NCI-H146 (cell line): ENCODE measurements at places on chromosomes 11 and 22.

- DNase-seq, result peak; percentile 95
Observed at GRCh38 chr11:125941619-125942611, 3.9 kb upstream of the VSIG10L2 start.

DNA sequence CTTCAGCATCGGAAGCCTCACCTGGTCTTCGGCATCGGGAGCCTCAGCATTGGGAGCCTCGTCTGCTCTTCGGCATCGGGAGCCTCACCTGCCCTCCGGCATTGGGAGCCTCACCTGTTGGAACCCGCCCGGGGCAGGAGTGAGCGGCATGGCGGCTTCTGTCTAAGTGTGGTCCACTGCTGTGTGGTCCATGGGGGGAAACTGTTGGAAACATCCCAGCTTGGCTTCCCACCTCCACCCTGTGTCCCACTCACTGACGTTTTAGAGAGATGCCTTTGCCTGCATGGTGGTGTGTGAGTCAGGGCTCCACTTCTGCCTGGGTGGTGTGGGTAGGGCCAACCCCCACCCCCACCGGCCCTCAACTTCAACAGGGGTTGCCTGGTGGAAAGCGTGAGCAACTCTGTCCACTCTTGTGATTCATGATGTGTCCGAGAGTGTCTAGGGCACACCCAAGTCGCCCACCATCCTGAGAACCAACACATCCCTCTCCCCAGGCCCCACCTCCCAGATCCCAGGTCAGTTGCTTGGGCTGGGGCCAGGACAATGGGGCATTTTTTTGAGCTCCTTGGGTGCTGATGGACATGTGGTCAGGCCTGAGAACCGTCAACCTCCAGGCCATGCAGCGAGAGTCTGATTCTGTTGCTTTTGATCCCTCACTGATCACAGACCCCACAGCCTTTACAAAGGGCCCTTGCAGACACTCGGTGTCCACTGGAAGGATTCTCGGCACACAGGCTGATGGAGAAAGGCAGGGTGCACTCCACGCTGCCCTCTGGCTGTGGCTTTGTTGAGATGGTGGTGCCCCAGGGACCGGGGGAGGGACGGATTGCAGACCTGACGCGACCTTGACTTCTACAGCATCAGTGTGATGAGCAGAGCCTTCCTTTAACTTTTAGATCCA is 406.7 kb downstream of the TBC1D22A start:
- no peak for DNase-seq

DNA sequence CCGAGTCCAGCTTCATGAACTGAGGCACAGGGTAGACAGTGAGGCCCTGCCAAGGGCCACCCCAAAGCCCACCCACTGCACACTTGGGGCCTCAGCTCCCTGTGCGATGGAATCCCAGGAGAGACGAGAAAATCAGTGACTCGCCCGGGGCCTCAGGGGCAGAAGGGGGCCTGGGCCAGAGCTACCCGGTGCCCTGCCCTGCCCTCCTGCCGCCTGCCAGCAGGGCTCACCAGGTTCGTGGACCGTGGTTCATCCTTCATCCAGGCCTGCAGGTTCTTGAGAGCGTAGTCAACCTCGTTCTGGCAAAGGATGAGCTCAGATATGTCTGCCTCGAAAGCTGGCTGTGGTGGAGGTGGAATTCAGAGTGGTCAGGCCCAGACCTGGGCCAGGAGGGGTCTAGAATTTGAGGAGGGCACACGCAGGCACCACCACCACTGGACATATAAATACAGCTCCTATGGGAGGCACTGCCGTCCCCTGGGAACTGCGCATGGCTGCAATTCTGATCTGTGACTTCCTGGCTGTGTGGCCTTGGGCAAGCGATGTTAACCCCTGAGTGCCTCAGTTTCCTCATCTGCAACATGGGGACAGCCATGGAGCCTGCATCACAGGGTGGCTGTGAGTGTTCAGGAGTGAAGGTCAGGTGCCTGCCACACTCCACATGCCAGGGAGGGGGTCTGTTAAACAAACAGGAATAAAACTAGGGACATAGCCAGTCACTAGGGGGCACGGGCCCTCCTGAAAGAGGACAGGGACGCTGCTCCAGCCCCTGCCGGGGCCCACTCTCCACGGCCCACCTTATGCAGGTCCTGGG is 7.5 kb downstream of the ALDH3B2 start:
- DNase-seq, result no peak

GRCh38 chr11:9060700-9061111 is 30.7 kb downstream of the SCUBE2 start:
- peak; percentile 46 for DNase-seq

- DNase-seq, result no peak
Observed at GRCh38 chr22:44184006-44184405, 3.3 kb downstream of the PARVG start.

GRCh38 chr11:104073950-104074705 is 37.7 kb downstream of the DDI1 start:
- DNase-seq, result no peak

GRCh38 chr11:19220903-19221724 is 19.3 kb upstream of the CSRP3 start:
- no peak for DNase-seq

GRCh38 chr11:10693509-10694081 is at the start of gene IRAG1:
TSS of gene IRAG1 (minus strand) at chr11:10693755. CDS start at chr11:10693602, 153 bp downstream.
- DNase-seq, result no peak

DNA sequence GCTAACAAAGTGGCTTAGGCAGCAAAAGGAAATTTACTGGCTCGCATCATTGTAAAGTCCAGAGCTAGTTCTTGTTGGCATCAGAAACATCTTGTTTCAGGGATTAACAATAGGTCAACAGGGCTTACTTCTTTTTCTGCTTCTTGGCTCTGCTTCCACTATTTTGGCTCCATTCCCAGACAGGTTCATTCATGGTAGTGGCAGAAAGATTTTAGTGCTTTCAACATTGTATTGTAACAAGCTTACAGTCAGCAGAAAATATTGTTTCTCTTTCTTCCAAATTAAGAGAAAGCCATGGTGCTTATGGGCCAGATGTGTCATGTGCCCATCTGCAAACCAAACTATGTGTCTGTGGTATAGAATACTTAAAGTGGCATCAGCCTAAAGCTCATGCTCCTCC is 315.6 kb downstream of the RAB38 start:
- DNase-seq, result no peak

DNA sequence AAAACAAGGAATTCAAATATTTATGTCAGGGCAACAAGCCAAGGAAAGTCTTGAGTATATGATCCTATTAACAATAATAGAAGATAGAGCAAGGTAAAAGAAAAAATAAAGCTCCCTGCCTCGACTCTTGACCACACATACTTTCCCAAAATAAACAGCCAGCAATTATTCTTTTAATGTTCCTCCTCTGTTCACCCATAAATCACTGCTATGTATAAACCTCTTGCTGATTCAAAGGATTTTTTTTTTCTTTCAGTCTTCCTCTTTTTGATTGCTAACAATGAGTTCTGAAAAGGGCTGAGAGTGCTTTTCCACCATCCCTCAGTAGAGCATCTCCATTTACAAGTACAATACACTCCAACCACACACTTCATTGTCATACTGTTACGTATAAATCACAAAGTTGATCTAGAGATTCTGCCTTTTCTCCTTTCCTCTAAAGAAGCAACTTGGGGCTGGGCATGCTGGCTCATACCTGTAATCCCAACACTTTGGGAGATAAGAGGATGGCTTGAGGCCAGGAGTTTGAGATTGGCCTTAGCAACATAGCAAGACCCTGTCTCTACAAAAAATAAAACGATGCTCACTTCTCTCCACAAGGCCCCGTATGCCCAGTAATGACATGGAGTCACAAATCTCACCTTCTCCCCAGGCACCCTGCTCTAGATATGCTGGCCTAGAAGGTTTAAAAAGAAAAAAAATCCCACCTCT is 24.0 kb downstream of the RAB30 start:
- DNase-seq, result peak; percentile 49

DNA sequence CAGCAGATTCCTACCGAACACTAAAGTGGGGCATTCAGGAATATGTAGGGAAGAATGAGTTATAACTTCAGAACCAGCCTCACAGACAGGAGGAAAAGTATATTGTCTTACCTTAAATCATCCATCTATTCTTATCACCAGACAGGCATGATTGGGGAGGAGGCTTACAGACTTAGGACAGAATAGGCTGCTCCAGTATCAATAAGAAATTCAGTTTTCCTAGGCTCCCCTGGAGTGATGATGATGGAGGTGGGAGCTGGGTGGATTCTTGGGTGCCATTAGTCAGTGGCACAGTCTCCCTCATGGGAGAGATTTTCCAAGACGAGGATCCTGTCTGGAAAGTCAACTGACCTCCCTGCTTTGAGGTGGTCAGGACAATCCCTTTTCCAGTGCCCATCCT is 225.0 kb downstream of the AASDHPPT start:
- no peak for DNase-seq

GRCh38 chr11:121592708-121593107 is 139.9 kb upstream of the SORL1-AS1 start:
- DNase-seq, result no peak

GRCh38 chr11:109439684-109440083 is 17.7 kb downstream of the C11orf87 start:
- no peak for DNase-seq

DNA sequence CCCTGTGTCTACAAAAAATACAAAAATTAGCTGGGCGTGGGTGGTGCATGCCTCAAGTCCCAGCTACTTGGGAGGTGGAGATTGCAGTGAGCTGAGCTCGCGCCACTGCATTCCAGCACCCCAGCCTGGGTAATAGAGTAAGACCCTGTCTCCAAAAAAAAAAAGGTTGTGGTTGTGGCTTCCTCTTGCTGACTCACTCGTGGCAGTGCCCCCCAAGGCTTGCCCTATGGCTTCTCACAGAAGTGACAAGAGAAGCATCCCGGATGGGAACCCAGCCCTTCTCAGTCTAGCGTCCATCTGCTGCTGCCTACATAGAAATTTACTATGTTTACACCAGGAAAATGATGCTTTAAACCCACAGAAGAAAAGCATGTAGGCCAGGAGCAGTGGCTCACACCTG is 68.5 kb upstream of the PITPNB start:
- DNase-seq, result no peak

- DNase-seq, result no peak
Observed at GRCh38 chr11:130698174-130698573, 218.1 kb downstream of the SNX19 start.

DNA sequence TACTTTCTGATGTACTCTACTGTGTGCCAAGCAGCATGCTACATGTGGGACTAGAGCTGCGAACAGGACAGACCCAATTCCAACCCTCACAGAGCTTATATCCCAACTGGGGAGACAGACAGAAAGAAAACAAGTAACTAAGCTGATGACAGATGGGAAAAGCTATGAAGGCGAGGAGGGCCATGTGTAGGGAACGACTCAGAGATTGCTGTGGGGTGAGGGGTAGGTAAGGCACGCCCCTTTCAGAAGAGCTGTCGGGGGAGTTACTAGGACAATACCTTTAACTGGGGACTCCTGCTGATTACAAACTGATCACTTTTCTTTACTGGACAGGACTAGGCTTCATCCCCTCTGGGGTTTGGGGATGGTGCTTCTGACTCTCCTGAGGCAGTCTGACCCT is 48.9 kb downstream of the ST3GAL4 start:
- no peak for DNase-seq

GRCh38 chr22:43094551-43094950 is 5.4 kb upstream of the TTLL1 start:
- DNase-seq, result peak; percentile 54

DNA sequence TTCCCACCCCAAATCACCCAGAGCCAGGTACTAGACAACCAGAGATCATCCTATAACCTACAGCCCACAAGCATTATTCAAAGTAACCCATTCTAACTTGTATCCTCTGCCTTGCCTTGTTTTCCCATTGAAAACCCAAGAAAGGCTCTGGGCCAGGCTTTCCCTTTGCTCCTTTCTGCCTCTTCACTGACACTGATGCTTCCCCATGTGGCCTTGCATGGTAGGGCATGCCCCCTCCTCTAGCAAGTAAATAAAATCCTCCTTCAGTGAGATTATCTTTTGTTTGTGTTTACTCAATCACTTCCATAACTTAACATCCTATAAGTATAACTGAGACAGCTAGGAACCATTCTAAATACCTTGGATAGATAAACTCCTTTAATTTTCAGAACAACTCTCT is 65.6 kb upstream of the FAR1 start:
- no peak for DNase-seq

DNA sequence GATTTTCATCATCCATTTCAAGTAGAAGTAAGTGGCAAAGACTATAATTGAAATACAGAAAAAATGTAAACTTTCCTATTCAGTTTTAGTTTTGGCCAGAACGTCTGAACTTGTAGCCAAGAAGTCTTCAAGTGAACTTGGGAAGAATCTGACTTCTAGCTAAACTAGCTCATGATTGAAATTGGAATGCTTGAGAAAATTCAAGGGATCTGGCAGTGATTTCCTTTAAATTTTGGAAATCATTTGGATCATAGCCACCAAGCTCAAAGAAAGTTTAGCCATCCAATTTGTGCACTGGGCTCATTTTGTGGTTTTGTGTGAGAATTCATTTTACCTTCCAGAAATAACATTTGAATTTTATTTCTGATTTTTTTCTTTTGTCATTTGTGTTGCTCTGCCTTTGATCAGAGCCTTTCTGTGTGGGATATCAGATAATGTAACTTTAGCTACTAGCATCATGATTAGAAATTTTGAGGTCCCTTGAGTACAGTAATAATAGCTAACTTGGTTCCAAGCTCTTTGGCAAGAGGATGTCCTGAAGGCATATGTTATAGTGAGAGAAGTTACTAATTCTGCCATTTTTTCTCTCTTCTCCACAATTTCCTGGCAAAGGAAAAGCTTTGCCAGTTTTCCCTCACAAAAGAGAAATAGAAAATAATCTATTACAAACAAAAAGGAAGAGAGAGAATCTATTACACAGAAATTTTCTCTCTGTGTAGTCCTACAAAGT is 2123.7 kb upstream of the RAG2 start:
- no peak for DNase-seq

DNA sequence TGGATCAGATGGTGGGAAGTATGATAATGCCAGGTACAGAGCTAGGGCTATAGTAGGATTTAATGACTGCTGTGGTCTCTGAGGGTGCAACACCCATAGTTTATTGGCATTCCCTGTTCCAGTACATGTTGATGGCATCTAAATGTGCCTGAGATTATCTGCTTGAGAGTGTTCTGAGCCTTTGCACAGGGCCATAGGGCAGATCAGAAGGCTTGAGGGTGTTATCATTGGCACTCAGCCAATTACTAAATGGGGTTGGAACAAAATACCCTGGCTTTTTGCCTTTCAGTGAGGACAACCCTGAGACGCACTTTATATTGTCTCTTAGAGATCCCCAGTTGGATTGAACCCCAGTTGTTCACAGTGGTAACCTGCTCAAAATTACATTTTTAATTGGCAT is 6.7 kb downstream of the SLC5A12 start:
- DNase-seq, result peak; percentile 77

GRCh38 chr11:66317723-66318599 is 1.1 kb upstream of the CD248 start:
- no peak for DNase-seq

DNA sequence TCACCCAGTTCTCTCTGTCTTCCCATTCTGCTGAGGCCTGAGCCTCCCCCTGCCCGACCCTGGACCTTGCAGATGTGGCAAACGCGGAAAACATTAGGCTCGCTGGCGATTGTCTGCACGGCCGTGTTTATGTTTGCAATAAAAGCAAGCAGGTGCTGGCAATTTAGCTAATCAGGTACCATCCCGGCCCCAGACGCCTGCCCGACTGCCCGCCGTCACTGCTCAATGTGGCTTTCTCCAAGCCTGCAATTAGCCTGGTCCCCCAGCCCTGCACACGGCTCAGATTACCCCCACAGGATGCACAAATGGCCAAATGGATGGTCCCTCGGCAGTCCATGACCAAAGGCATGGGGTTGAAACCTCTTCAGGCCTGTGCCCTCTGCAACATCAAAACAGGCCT is 259.7 kb downstream of the MN1 start:
- DNase-seq, result peak; percentile 89

- peak; percentile 71 for DNase-seq
Observed at GRCh38 chr11:57513911-57514537, 1.5 kb downstream of the SLC43A1 start.

- no peak for DNase-seq
Observed at GRCh38 chr11:69155302-69156234, at the start of gene SMIM38. TSS of gene SMIM38 (plus strand) at chr11:69155935. CDS start at chr11:69157847, 1,912 bp downstream.
